ENCODE measurements at places on chromosomes 3 and 15. TPM values are rescaled to one million over a fixed set of nuclear protein-coding genes. Genes with fewer than 3 reads are reported as not detected.

Gene HHATL
- 1.0 TPM for total RNA-seq

Gene SLC22A14
- total RNA-seq: 0.38 TPM

Gene SCN11A
- total RNA-seq: 0.29 TPM

Gene CA12
- 36.7 TPM for total RNA-seq

Gene ALPK3
- 27.3 TPM for total RNA-seq

DNA sequence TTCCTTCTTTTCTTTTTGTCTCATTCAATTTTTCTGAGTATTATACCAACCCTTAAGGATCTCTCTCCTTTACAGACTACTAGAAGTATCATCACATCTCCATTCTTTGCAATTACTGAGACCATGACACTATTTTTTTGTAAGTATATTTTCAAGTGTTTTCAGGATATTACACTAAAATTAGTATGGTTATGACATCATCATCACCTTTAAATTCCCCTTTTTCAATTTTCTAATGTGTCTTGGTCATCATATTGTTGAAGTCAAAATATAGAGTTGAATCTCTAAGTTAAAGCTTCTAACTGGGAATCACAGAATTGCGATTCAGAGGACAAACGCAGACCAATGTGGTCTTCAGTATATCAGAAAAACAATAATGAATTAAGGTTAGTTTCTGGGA lies 1475.1 kb downstream of the OTOL1 start:
- no peak for DNase-seq

DNA sequence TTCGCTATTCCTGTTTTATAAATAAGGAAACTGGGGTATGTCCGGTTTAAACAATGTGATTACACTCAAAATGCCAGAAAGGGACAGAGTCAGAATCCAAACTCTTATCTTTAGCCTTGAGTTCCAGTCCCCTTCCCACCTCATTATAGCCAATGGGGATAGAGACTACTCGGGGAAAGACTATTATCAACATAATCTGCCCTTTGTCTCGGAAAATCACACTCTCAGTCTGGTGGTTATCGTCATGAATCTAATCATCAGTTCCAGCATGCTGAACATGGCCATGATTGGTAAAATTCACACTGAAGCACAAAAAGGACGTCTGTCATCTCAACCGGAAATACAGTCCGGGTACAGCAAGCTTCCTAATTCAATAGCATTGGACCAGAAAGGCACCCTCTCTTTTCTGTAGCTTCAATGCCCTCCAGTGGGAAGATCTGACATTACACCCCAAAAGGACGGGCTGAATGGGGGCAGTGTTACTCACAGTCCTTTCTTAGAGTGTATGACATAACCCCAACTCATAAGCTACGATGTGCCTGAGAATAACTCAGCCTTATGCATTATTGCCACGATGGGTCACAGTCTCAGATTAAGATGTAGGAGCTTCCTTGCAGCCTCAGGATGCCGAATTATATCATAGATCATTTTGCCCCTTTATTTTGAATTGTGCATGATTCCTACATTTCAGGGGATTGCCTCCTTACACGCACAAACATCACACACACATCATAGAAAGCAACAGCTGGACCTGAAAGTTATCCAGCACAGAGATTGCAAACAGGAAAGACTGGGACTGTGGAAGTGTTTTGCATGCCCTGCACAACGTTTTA lies 390.4 kb upstream of the LMCD1 start:
- DNase-seq: no peak

DNA sequence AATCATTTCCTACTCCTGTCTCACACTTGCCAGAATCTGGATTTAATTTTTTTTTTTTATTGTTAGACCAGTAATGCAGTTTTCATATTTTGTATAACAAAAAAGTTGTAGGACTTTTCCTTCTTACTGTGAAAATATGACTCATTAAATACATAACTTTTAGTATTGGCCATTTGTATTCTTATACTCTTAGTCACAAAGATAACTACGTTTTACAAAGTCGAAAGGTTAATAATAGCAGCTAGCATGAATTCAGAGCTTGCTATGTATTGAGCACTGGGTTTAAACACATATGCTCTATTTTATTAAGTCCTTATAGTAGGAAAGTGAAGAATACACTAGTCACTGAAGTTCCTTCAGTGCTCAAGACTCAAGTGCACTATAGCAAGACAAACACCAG lies 43.1 kb downstream of the LRRN1 start:
- no peak for DNase-seq

DNA sequence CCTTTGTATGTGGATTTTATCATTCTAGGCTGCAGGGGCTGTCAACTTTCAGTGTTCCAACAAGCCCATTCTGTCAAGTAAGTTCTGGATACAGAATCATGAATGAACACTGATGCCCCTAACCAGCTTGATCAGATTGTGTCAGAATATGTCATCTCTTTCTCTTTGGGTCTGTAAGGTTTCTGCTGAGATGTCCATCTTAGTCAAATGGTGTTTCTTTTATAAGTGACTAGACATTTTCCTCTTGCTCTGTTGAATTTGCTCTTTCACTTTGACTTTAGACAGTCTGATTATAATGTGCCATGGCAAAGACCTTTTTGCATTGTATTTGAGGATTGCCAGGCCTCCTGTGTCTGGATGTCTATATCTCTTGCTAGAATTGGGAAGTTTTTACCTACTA lies 660.9 kb upstream of the CBLB start:
- no peak for DNase-seq

DNA sequence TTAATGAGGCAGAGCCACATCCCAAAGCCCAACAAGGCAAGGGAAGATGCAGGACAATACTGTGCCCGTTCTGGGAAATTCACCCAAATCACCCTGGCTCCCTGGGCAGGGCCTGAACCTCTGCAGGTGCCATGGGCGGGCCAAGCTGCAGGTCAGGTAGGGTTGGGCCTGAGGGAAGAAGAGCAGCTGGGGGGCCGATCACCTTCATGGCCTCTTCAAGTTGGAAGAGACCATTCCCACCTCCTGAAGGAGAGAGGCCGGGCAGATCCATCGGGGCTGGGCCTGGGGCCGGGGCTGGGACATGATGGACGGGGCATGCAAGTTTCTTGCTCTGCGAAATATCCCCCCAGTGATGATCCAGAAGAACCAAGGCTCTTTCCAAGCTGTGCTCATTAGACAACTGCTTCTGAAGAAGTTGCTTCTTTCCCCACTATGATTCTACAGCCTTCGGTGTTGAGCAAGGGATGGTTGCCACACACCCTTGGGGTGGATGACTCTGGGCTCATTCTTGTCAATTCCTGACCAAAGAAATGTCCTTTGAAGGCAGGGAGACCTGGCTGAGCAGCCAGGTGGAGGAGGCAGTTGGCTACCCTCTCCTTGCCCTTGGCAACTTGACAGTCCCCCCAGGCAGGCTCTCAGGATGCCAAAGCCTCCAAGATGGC lies 38.2 kb downstream of the KLHL25 start:
- DNase-seq: peak; percentile 69

- DNase-seq: peak; percentile 87
Observed at GRCh38 chr15:80060356-80061006, 1.0 kb downstream of the ZFAND6 start.

- no peak for DNase-seq
Observed at GRCh38 chr3:194086388-194087075, 49.4 kb upstream of the HES1 start.

DNA sequence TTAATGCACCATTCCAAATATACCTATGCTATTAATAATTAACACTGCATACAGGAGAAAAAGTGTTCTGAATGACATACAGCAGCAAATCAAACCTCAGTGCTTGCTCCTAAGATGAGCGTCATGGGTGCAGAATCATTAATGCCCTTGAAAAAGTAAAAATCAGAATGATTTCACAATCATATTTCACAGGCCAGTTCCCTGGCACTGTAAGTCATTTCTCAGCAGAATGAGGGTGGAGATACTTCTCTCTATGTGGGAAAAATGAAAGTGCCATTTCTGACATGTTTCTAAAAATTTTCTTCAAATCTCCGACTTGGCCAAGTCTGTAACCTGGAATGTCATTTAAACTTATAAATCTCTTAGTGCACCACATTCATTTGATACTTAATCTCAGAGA lies 549.8 kb upstream of the AGTR1 start:
- no peak for DNase-seq

- no peak for DNase-seq
Observed at GRCh38 chr15:90325726-90326125, 26.4 kb upstream of the ZNF774 start.

GRCh38 chr3:188287762-188288505 lies 134.0 kb downstream of the LPP start:
- no peak for DNase-seq

DNA sequence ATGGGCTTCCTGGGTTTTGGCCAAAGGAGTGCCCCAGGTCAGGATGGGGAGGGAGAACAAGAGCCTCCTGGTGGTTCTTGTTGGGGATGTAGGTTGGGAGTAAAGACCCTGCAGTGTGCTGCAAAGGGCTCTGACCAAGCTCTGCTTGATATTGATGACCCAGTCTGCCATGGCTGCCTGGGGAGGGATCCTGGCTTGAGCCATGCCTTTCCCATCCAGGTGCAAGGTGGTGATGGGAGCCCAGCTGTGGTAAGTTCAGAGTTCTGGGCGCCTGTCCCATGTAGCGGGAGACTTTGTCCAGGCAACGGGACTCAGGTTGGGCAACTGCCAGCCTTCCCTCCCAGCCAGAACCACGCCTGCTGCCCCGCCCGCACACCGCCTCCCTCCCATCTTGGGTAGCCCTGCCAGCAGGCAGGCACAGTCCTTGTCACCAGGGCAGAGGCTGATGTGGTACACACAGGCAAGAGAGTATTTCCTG lies 2.6 kb downstream of the GNAI2 start:
- peak; percentile 93 for DNase-seq

DNA sequence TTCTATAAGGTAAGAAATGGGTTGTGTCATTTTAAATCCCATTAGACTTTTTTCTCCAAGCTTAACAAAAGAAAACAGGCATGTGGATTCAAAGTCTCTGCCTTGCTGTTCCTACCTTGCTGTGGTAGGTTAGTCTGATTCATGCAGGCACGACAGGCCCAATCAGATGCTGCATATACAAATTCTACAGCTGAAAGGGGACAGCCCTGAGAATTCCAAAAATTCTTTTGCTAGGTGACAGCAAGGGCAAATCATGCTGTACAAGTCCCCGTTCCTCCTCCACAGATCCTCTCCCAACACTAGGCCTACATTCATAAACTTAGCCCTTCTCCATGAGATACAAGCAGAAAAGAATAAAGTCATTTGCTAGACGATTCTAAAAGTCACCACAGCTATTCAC lies 161.2 kb upstream of the THBS1 start:
- no peak for DNase-seq

DNA sequence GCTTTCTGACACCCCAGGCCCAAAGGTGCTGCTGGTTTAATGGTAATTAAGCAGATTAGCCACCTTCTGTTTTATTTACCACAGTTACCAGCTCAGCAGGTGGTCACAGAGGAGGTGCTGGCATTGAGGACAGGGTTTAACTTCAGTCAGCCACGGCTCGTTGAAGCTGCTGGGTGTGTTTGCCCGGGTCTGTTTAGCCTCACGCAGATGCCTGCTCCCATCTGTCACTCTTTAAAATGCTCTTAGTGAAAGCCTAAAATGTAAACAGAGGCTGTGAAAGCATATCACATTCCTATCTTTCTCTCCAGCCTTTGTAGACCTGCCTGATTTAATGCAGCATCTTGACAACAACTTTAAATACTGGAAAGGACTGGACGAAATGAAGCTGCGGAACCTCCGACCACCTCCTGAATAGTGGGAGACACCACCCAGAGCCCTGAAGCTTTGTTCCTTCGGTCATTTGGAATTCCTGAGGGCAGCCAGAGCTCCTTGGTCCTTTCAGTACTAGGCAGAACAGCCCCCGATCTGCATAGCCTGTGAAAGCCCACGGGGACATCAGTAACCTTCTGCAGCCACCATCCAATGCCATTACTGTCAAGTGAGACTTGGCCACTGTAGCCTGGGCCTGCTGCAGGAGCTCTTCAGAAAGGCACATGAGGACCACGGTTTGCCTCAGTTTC lies 156.0 kb downstream of the PDE8A start:
- DNase-seq: no peak

DNA sequence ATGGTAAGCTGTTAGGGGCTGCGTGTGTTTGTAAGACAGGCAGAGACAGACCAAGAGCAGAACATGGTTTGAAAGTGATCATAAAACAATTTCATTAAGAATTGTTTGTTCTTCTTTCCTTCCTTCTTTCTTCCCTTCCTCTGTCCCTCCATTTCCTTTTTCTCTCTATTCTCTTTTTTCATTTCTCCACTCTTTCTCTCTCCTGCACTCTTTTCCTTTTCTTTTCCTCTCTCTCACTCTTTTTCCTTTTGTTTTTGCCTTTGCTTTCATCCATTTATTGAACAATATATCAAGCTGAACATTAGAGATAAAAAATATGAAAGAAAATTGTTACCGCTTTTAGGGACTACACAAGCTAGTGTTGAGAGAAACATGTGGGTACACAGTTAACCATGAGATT lies 62.2 kb upstream of the GOLIM4 start:
- no peak for DNase-seq

- DNase-seq: peak; percentile 49
Observed at GRCh38 chr3:46865031-46865507, 1.8 kb upstream of the MYL3 start.

GRCh38 chr3:15728766-15729165 lies 69.0 kb downstream of the ANKRD28 start:
- DNase-seq: no peak

GRCh38 chr3:190172751-190173150 lies 52.1 kb upstream of the P3H2 start:
- no peak for DNase-seq

DNA sequence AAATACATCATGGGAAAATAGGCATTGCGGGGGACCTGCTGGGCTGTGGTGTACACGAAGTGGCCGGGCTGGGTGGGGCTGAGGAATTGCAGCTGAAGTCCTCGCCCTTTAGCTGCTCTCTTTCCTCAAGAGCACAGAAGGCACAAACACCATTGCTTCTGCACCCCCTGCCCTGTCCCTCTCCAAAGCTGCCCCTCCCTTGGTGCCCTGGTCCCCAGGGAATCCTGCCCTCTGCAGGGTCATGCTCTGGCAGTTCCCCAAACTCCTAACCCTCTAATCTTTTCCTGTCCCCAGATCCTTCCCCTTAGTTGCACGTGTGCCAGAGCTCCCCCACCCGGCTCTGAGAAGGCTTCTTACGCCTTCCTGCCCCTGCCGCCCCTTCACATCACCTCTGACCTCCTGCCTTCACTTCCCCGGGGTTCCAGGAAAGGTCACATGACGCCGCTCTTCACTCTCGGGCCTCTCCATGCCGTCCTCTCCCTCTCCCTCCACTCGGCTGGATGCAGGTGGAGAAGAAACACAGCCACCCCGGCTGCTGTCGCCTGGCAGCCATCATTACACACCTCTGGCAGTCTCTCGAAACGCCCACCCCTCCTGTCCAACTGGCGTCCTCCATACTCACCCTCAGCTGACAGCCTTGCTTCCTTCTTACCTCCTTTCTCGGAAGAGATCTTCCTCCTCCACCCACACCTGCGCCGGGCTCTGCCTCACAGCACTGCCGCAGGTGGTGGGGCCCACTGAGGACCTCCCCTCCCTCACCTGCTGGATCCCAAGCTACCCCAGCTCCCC lies 6.9 kb upstream of the PCSK6 start:
- no peak for DNase-seq

DNA sequence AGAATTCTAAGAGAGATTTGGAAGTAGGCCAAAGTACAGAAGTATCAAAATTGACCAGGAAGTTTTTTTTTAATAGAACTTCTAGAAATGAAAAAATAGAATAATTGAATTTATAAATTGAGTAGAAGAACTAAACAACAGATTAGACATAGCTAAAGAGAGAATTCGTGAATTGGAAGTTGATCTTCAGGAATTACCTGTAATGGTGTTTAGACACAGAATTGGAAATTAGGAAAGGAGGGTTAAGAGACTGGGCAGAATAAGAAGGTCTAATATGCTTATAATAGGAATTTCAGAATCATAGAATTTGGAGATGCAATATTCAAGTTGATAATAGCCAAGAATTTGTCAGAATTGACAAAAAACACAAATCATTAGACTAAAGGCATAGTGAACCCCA lies 16.2 kb downstream of the ACVR2B start:
- DNase-seq: no peak
